ENCODE measurements at places on chromosomes 2 and 18. TPM values are rescaled to one million over a fixed set of nuclear protein-coding genes. Genes with fewer than 3 reads are reported as not detected.

DNA sequence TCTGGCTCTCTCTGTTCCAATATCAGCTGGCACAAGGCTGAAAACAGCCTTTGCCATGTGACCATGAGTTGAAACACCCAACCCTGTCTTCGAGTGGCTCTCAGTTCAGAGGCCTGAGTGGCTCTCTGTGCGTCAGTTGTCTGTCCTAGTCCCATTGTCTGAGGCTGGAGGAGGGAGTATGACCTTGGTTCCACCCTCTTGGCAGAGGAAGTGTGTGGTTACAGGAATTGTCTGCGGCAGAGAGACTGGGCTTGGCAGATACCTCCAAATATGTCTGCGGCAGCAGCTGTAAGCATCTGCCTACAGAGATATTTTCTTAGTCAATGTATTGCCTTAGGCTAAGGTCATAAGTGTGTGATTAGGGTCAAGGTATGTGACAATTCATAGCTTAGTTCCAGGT lies 32.6 kb downstream of the CNGA3 start:
- no peaks in the 10 kb centered on the region for H3K27me3 ChIP-seq
- no peak overlapping the region for H3K27ac ChIP-seq
- H3K4me1 ChIP-seq, result peaks cover 47% of the 10 kb centered on the region

DNA sequence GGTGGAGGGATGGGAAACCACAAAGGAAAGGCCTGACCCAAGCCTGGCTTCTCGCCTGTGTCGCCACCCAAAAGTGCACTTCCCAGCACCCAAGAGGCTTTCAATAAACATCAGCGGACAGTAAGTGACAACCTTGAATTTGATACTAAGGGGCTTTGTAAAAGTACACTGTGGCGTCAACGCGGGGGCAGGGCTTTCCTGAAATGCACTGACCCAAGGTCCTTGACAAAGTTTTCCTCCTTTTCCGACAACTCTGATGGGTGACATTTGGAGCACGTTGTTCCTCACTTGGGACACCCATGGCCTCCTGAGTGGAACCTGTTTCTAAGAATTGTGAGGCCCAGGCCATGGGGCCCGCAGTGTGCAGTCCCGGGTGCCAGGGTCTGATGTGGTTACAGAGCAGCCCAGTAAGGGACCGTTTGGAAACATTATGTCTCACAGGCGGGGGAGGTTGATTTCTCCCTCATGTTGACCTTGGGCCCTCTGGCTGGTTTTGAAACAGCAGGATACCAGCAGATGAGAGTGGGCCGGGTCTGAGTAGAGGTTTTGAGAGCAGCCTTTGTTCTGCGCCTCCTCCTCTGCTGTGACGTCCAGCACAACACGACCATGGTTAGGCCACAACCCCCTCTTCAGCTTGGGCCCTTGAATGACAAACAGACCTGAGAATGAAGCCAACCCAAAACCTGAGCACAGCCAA lies 2.8 kb upstream of the ZBTB14 start:
- H3K4me3 ChIP-seq, result no peak overlapping the region
- no peak overlapping the region for H3K27ac ChIP-seq
- no peak for DNase-seq
- peaks cover 14% of the 10 kb centered on the region for H3K4me1 ChIP-seq
- no peaks in the 10 kb centered on the region for H3K36me3 ChIP-seq
- peaks cover 2% of the 10 kb centered on the region for H3K27me3 ChIP-seq

Gene NAT8
- not detected for total RNA-seq

Gene TLX2
- not detected for total RNA-seq
